ENCODE measurements at places on chromosomes 1 and 21.
A peak's percentile ranks its signal among the peaks of the same experiment; 100 is the strongest.

GRCh38 chr21:20377250-20377649, 621.0 kb upstream of the NCAM2 start:
- DNase-seq = no peak

- DNase-seq = no peak
These were observed 411.8 kb upstream of the ESRRG start for GRCh38 chr1:217134857-217135568.

DNA sequence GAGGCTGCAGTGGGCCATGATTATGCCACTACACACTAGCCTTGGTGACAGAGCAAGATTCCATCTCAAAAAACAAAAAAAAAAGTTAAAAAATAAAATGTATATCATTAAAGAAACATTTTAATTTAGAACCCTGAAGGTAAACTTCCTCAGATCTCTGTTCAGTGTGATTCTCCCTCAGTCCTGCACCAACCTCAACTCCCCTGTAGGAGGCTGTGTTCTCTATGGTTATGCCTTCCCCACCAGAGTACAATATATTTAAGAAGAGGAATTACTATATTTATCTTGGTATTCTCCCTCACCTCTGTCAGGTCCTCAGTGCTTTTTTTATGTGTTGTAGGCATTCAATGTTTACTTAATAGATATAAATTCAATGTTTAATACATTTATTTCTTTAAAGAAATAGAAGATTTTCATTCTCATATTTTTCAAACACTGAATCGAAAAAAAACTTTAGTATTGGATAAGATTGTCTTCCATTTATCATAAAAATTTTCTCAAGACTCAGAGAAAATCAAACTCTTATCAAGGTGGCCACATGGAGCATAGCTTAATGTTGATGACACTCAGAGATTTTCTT, 4.8 kb upstream of the LRRC8B start:
- DNase-seq = peak; percentile 68

DNA sequence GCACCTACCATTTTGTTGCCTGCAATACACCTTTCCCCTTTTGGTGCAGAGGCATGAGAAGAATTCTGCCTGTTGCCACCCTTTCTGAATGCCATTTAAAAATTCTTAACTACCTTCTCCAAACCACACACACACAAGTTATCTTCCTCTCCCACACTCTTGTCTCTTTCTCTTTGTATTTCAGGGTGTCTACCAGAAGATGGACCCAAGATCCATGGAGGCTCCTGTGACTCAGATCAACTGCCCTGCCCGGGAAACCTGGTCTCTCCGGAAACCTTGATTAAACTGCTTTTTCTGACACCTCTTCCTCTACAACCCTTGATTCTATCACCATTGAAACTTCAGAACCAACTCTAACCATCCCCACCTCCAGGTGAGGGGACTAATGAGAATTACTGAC, 2.4 kb upstream of the TARS2 start:
- DNase-seq = no peak

- DNase-seq = no peak
These were observed 7.1 kb downstream of the SMPDL3B start for GRCh38 chr1:27941671-27942540.

GRCh38 chr1:111624382-111624781, 4.8 kb downstream of the RAP1A start:
- DNase-seq = no peak

DNA sequence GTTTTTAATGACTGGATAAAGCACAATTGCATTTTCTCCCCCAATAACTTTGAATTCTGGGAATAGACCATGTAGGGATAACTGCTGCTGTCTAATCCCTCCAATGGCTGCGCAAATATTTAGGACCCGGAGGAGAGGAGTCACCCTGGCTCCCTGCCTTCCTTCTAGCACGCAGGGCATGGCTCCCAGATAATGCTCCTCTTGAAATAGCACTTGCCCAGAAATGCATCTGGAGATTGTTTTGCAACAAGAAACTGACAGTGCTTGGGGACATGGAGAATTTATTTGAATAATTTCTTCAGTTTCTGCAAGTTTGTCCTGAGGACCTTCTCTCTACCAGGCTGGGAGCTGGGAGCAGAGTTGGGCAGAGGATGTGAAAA, 83.5 kb downstream of the MAN1C1 start:
- DNase-seq = no peak

DNA sequence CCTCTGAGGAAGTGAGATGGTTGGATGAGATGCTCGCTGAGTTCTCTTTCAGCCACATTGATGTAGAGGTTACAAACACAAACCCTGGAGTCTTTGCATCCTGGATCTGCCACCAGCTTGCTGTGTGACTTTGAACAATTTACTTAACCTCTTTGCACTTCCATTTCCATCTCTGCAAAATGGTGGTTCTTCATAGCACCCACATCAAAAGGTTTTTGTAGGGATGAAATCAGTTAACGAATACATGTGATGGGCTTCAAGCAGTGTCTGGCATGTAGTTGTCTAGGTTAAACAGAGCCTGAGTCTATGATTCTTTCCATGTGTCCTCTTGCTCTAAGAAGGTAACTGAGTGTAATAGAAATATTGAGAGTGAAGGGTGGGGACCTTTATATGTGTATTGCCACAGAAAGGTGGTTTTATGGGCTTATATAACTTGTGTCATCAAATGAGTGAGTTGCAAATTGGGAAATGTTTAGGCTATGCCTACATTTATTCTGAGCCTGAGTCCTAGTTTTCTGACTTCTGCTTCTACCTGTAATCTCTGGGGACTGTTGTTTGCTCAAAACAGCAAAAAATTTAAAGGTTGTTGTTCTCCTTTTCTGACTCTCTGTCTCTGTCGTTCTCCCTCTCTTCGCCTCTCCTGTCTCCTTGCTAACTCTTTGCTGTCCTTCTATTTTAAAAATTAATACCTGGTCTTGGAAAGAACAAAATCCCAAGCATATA, 27.3 kb upstream of the LRRN2 start:
- DNase-seq = no peak

DNA sequence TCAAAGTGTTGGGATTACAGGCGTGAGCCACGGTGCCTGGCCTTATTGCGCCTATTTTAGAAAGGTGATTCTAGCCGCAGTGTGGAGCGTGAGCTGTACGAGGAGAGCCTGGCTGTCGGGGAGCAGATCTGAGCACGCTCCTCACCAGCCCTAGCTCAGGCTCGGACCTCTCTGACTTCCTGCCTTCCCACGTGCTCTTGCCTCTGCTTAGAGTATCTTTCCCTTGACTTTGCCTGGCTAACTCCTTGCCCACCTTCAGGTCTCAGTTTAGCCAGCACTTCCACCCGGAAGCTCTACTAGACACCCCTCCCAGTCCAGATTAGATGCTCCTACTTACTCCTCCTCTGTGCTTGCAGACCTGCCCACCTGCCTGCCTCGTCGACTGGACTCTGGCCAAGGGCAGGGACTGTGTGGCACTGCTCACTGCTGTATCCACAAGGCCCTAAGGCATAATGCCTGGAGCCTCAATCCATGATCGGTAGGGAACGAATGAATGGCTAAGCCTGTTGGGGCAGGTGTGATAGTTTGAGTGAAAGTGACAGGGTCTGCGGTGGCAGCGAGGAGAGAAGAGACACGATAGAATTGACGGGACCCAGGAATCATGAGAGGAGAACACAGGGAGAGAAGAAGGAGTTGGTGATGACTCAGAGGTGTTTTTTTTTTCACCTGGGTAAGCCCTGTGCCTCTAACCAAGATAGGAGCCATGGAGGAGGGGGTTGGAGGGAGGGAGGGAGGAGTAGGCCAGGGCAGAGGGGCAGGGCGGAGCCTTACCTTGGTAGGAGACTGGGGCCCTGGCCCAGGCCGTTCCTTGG, 28.1 kb upstream of the WASF2 start:
- DNase-seq = no peak

- no peak for DNase-seq
These were observed 65.4 kb upstream of the PARP1 start for GRCh38 chr1:226473325-226473724.

GRCh38 chr1:212438831-212439237, 6.1 kb downstream of the NENF start:
- DNase-seq = no peak

- no peak for DNase-seq
These were observed 30.8 kb downstream of the MRPL37 start for GRCh38 chr1:54230507-54231339.

GRCh38 chr1:14019461-14019860, 319.5 kb downstream of the PRDM2 start:
- no peak for DNase-seq

GRCh38 chr21:44778094-44778493, 23.5 kb downstream of the UBE2G2 start:
- no peak for DNase-seq

DNA sequence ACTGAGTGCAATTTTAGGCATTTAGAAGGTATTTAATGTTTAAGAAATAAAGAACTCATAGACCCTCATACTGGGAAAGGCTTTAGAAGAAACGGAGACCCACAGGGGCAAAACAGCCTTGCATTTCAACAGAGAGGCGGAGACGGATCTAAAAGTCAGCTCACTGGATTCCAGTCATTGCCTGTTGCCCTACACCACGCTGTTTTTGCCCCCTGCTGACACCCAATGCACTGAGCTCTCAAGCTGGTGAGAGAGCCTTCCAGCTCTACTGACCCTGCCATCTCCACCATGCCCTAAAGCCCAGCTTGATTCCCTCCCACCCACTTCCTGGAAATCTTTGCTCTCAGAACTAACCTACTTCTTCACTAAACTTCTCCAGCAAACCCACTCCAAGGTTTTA, 7.2 kb upstream of the TRAF3IP3 start:
- DNase-seq = no peak

GRCh38 chr1:26409191-26409807, 1.3 kb upstream of the LIN28A start:
- no peak for DNase-seq

GRCh38 chr1:6329851-6330250, 63.7 kb downstream of the ACOT7 start:
- no peak for DNase-seq

GRCh38 chr1:16029288-16029687, 7.5 kb downstream of the CLCNKA start:
- no peak for DNase-seq

DNA sequence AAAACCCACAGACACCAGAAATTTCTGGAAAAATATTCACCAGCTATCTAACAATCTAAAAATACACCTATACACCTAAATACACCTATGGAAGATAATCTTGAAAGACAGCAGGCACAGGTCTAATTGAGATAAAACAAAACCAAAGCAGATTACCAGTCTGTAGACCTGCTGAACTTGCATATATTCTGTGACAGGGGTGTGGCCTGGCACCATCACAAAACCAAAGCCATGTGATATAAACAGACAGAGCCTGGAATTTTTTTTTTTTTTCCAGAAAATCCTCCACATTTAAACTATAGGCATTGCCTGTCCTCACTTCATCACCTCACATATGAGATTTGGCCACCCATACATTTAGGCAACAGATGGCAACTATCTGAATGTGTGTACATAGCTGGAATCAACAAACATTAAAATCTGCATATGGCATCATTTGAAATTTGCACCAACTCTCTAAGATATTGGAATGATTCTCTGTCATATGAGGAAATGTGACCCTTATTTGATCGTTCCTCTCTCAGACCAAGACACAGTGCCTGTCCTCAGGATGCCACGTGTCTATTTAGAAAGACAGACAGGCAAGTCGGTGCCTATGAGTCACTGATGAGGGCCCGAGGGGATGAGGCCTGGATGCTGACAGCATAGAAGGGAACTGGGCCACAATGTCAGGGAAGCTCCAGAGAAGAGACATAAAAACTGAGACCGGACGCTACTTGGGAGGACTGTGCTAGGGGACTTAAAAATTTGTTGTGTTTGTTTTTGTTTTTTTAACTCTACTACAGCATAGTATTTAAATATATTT, 32.6 kb downstream of the NMNAT2 start:
- no peak for DNase-seq

DNA sequence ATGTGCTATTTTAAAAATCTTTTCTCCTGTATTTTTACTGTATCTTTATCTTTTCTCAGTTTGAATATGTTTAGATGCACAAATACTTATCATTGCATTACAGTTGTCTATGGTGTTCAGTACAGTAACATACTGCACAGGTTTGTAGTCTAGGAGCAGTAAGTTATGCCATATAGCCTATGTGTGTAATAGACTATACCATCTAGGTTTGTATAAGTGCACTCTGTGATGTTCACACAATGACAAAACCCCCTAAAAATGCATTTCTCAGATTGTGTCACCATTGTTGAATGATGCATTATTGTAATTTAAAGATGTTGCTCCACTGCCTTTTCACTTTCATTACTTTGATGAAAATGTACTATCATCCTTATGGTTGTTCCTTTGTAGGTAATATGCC, 64.9 kb upstream of the PRRX1 start:
- no peak for DNase-seq

DNA sequence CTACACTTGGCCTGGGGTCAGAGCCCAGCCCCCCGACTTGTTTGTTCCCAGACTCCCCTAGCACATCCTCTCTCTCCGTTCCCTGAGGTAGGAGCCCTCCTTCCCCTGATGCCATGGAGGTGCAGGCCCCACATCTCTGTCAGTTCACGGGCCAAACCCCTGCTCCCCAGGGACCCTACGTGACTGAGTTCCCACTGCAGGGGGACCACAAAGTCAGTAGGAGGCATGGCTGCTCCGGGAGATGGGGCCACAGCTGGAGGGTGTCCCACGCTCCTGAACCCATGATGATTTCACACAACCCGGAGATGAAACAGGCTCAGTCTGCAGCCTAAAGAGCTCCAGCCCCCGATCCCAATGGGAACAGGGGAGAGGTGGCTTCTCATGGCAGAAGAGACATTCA, 272.2 kb downstream of the NPHP4 start:
- no peak for DNase-seq

DNA sequence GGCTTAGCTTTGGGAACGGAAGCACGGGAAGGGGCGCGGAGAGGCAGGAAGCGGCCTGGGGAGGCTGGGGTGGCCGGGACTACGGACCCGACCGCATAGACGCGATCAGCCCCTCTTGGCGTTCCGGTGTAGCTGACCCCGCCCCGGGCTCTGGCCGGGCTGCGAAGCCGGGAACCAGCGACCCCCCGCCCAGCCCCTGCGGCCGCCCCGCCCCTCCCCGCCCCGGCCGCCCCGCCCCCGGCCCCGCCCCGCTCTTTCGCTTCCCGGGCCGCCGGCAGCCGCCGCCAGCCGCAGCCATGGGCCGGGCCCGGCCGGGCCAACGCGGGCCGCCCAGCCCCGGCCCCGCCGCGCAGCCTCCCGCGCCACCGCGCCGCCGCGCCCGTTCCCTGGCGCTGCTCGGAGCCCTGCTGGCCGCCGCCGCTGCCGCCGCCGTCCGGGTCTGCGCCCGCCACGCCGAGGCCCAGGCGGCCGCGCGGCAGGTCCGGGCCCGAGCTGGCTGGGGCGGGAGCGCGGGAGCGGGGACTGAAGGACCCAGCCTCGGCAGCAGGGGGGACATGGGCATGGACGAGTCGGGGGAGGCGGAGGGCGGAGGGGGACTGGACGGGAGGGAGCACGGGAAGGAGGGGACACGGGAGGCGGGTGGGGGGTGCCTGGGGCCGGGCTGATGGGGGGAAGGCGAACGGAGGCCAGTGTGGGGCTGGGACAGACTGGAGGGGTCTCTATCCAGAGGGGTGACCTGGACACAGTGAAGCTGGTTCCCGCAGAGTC, at the start of gene SELENON:
Gene SELENON (plus strand): TSS at position 259 of the 768 bp plus-strand sequence. CDS start 38 bp downstream, at position 297.
- peak; percentile 47 for DNase-seq

GRCh38 chr1:85307987-85308832, 31.8 kb upstream of the BCL10 start:
- DNase-seq = peak; percentile 80

GRCh38 chr1:54142146-54142900, 10.5 kb downstream of the CDCP2 start:
- DNase-seq = no peak

Data from B cell (primary cell).